Right hindlimb (tissue), 1 donor: ENCODE measurements at places on chromosomes 6 and 20.

DNA sequence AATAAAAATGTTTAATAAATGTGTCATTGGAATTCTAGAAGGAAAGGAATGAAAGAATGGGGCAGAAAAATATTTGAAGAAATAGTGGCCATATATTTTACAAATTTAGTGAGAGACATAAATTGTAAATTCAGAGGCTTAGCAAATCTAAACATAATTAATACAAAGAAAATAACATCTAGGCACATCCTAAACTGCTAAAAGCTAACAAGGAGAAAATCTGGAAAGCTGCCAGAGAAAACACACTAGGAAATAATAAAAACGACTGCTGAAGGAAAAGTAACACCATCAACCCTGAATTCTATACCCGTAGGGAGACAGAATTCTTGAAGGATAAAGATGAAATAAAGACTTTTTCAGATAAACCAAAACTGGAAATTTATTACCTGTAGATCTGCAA lies 23.8 kb downstream of the CYB5R4 start:
- no peak for DNase-seq

DNA sequence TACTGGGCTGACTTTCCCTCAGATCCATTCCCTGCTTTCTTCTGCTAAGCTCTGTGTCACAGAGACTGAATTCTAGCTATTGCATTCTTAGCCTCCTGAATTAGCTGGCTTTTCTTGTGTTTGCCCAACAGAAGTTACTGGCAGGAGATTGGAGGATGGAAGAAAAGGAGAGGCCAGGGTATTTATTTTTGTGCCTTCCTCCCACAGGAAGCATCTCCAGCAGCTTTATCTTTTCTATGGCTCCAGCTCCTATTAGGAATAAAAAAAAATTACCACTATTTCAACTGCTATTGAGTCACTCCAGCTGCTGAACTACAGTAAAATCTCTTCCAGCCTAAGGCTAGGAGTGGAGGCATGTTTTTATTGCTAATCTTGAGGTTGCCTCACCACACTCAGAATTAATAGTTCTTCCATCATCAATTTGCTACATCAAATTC lies 492.4 kb downstream of the RFPL4B start:
- DNase-seq: no peak

DNA sequence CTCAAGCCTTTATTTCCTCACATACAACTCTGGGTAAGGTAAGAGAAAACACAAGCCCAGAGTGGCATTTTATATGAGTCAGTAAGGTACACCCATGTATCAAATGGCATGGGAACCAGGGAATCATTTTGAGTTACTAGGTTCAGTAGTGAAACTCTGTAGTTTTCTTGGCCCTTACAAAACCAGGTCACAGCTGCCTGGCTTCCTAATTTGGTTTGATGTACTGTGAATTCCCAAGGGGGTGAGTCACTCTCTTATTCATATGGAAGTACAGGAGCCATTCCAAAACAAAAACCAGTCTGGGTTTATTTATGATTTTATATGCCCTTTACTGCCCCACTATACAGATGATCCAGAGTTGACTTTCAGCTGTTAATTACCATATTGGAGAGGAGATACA lies 70.7 kb downstream of the PDE7B start:
- DNase-seq: peak; percentile 69

DNA sequence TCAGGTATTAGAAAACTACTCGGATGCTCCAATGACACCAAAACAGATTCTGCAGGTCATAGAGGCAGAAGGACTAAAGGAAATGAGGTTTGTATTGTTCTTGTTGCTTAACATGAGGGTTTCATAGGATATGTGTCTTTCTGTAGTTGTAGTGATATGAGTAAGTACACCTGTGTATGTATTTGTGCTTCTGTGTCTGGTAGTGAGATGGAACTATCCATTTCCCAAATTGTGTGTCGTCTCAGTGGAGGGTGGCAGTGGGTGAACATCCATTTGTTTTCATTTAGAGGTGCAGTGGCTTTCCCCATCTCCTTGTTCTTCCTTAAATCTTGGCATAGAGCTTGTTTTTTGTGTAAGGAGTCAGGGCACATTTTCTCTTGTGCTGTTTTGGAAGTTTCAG lies 8.2 kb downstream of the ASXL1 start:
- DNase-seq: no peak

DNA sequence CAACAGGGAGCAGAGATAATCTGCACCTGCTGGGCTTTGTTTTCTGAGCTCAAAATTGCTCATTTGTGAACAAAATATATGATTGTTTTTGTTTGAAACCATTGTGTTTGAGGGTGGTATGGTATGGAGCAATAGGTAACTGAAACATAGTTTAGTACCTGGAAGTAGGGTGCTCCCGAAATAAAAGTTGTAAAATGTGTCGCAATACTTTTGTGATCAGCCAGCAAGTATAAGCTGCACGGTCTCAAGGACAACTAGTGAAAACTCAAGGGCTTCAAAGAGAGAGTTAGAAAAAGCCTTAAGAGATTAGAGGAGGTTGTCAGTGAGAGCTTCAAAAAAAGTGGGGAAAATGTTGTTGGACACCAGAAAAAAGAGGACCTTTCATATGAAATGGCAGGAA lies 579.8 kb upstream of the POU3F2 start:
- DNase-seq: no peak

GRCh38 chr6:111771629-111772028 lies 101.6 kb downstream of the FYN start:
- DNase-seq: peak; percentile 4

DNA sequence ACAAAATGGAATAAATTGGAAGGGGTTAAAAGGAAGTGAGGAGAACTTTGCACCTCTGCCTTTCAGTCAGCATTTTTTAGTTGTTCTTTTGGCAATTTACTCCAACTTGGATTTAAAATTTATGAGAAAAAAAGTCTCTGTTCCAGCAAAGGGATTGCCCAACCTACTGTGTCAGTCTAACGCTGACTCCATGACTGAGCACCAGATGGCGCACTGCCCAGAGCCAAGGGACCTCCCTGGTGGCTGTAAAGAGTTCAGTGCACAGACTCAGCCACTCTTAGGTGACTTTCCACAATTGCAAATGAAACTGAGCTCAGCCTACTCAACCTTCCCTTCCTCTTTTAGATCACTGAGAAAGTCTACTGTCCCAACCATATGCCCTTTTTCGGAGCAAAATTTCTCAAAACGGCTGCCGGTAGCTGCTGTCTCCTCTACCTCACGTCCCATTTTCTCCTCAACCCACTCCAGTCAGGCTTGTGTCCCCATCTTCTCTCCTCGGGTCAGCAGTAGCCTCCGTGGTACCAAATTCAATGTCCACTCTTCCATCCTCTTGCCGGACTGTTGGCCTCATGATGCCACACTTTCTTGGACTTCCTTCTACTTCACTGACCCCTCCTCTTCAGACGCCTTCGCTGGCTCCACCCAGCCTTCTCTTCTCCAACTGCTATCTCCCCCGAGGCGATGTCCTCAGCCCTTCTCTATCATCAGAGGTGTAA lies 38.7 kb downstream of the GSTA2 start:
- DNase-seq: peak; percentile 29

DNA sequence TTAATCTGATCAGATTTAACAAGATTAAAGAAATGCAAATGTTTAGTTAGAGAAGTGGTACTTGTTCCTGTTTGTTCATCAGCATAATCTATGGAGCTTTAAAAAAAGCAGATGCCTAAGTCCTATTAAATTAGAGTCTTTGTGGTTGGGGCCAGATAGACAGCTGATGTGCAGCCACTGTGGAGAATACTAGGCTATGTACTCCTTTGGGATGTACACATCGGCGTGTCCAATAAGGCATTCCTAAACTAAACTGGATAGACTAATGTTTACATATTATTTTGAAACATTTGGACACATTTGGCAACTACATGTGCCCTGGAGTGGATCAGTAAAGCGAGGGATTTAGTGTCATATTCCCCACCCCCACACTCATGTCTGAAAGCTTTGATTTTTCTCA lies 459.5 kb downstream of the LMBRD1 start:
- DNase-seq: no peak

GRCh38 chr20:12808006-12808567 lies 200.7 kb upstream of the SPTLC3 start:
- no peak for DNase-seq

DNA sequence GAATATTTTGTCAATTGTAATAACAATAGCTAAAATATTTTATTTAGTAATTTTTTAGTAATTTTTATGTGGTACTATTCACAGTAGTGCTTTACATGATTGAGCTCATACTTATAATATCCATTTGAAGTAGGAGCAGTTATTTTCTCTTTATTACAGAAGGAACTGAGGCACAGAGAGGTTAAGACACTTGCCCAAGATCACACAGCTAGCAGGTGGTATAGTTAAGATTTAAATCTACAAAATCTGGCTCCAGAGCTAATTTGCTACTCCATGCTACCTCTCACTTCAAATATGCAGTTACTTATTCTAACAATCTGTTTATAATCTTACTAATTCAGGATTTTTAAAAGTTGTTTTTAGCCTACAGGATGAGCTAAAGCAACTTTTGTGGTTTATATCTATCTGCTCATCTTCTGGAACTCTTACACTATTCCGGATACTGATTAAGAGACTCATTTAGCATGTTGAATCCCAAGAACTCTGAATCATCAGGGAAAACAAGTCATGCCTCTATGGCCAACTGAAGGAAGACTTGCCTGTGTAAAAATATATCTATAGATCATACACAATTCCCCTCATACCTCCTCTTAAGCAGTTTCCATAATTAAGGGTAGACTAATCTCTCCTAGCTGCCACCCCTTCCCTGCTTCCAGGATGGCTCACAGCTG lies 324.2 kb downstream of the UBE3D start:
- no peak for DNase-seq

GRCh38 chr20:38167851-38168760 lies 3.0 kb upstream of the TGM2 start:
- DNase-seq: no peak

DNA sequence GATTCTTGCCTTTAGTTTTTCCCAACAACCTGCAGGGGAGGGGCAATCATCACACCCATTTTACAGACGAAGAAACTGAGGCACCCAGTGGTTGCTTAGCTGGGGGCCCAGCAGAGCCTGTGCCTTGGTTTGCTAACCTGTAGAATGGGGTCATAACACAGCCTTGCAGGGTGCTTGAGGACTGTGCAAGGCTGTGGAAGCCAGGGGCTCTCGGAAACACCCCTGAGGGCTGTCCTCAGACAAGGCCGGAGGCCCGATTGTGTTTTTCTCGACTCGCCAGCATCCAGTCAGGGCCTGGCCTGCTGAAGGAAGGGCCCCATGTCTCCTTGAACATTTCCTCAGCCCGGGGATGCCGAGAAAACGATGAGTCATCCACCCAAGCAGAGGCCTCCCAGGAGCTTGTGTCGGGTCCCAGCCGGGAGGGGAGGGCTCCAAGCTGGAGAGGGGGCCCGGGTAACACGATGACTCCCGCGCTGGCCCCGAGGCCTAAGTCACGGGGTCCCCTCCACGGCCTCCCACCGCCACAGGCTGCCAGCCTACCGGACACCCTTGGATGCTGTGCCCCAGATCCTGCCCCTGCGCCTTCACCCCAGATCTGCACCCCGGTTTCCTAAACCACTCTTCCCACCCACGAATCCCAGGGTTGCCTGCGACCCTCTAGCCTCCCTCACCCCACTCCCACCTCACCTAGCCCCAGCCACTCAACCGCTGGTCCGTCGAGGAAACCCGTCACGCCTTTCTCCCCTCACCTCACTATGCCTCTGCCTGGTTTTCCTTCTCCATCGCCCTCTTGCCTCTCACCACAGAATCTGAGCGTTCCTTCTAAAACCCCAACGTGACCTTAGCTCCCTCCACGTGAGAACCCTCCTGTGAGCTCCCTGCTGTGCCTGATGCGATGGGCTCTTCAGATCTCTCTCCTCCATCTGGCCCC lies 10.6 kb downstream of the NOL4L start:
- DNase-seq: peak; percentile 51

DNA sequence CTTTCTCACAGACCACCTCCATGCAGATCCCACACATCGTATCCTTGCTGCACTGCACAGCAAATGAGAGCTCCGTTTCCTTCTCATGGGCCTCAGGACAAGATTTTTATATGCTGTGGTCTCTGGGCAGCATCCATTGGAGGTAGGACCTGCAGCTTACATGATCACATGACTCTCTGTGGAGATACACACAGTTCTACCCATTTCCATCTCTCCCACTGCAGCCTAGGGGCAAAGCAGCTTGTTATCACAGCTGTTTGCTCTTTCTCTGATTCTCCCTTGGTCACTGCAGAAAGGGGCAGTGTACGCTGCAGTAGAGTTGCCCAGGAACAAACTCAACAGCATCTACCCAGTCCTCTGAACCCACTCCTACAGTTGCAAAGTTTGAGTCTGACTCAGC lies 48.9 kb downstream of the ZNF334 start:
- no peak for DNase-seq

GRCh38 chr6:29597184-29597583 lies 12.3 kb downstream of the OR2H2 start:
- DNase-seq: no peak

DNA sequence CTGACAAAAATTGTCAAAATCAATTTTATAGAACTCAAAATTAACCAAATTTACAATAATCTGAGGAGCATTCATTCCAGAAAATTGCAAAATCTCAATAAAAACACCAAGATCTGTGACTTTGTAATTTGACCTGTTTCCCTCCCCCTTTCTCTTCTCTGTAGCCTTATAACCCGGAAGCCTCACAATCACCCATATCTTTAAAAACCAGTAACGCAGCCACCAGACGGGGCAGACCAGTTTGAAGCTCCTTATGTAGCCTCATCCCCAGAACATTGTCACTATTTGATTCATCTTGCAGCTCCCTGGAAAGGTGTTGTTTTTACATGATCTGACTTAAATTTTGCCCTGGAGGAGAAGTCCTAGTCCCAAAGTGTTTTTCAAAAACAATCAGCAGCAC lies 27.5 kb upstream of the TGM6 start:
- no peak for DNase-seq

GRCh38 chr6:13524801-13525508 lies 37.6 kb upstream of the GFOD1 start:
- DNase-seq: no peak

DNA sequence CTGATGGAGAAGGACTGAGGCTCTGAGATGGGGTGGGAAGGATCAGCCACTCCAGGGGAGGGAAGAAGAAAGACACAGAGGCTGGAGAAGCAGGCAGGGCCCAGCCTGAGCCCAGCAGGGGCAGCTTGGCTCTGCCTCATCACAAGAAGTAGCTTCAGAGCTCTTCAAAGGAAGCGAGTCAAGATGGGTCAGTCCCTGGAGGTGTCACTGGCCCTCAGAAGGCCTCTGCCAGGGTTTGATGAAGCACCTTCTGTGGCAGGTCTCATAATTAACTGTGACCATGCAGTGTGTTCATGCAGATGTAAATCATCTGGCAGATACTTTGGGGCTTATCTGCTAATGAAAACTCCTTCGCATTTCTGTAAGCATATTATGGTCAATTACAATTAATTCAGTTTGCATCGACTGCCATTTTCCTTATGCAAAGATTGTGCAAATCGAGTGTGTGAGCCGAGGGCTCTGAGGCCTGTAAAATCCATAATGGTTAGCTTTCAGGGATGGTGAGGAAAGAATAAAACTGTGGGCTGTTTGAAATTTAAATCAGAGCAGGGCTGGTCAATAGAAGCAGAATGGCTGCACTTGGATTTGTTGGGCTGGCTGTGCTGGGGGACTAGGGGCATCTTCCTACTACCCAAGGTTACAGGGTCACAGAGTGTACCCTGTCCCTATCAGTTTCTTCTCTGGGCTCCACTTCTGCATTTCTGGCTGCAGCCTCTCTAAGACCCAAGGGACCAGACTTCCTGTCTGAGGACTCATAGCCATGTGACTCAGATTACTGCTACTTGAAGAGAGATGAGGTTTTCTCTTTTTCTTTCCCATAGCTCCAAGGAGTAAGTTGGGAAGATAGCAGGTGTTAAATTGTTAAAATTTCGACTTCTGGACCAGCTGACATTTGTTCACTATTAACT lies 376.6 kb downstream of the DHX35 start:
- DNase-seq: no peak

GRCh38 chr6:53032849-53033248 lies 32.4 kb upstream of the FBXO9 start:
- peak; percentile 53 for DNase-seq
